ENCODE measurements at places on chromosomes 2 and 18.

DNA sequence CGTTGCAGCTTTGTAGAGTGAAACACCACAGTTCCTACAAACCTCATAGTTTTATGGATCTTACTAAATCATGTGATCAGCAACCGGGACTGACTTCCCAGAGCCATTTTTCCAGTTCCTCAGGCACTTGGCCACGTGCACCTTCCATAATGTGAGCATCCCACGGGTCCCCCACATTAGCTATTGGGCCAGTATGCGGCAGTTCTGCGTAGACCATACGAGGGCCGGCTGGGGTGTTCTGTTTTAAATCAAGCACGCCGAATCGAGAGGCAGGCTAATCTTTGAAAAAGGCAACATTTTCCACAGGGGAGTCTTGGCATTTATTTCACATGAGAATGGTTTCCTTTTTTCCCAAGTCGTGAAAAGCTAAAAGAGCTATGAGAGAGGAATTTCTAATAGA, 135.6 kb upstream of the CCDC195 start:
- DNase-seq = no peak

DNA sequence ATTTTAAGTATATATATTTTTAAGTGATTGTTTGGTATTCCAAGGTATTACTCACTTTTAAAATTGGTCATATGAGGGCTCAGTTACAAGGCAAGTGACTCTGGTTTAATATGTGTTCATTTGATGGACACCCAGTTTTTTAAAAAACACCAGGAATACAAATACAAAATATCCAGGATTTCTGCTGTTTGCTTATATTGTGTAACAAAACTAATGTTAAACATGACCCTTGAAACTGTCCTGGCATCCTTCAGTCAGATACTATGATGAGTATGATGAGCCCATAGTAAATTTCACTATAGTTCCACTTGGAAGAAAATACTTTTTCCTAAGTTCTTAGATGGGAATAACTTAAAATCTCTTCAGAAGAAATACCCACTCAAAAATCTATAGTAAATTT, 11.4 kb upstream of the ONECUT2 start:
- DNase-seq = no peak

DNA sequence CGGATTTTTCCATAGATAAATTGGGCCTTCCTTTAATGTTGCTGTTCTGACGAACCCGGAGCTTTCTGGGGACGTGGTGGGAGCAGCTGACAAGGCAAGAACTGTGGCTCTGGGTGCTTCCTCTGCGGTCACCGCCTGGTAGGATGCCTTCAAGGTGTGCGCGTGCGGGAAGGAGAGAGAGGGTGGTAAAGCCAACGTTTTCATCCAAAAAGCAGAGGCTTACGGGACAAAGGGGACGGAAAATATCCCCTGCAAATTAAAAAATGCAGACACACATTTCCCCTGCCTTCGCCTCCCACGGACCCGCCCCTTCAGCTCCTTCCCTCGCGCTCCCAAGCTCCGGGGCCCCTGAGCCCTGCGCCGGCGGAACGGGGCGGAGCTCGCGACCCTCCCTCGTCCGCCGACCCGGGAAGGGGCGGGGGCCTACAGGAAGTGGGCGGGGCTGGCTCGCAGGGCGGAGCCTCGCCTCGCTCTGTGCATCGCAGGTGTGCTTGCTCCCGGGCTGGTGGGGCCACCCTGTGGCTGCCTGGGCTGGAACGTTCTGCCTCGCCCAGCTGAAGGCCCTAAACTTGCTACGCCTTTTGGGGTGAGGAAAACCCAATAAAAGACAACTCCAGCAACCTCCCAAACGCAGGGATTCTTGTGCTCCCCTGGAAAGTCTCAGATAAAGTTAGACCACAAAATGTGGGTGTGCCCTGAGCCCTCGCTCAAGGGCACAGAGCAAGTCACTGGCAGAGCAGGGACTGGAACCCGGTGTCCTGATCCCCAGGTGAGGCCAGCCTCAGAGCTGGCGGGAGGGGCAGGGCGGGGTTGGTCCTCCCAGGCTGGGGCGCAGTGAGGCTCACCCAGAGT, 25.4 kb upstream of the SLC66A3 start:
- DNase-seq = no peak

- no peak for DNase-seq
Measured at GRCh38 chr2:121089166-121089510, 195.9 kb downstream of the TFCP2L1 start.

DNA sequence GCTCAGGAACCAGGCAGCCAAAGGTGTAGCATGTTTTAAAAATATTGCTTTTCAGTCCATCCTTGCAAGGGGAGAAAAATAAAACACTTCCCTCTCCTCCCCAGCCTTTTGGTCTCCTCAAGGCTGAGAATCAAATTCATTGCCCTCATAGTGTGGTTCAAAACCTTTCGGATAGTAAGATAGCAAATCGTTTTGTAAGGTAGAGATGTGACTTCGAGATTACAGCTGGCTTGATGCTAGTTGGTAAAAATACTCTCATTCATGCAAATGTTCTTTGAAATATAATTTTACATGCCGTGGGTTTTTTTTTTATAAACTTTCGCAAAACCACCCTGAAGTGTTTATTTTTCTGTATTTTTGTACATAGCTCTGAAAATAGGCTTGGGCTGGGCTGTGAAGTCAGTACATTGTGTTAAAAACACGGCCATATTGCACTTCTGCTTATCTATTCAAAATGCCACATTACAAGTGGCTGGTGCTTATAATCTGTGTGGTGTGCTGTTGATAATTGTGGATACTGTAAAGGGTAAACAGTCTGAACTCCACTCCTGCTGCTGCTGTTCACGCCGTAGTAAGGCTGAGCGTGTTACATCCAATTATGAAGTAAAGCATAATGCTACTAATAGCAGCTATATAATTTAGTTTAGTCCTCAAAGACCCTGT, 172.0 kb upstream of the SIX3 start:
- no peak for DNase-seq

- no peak for DNase-seq
Measured at GRCh38 chr2:13504808-13505207, 788.1 kb downstream of the TRIB2 start.

- DNase-seq = no peak
Measured at GRCh38 chr2:124978597-124978996, 953.5 kb downstream of the CNTNAP5 start.

GRCh38 chr18:11488175-11488574, 121.2 kb upstream of the SLC35G4 start:
- no peak for DNase-seq

GRCh38 chr2:127596311-127597045, 49.5 kb upstream of the GPR17 start:
- no peak for DNase-seq

DNA sequence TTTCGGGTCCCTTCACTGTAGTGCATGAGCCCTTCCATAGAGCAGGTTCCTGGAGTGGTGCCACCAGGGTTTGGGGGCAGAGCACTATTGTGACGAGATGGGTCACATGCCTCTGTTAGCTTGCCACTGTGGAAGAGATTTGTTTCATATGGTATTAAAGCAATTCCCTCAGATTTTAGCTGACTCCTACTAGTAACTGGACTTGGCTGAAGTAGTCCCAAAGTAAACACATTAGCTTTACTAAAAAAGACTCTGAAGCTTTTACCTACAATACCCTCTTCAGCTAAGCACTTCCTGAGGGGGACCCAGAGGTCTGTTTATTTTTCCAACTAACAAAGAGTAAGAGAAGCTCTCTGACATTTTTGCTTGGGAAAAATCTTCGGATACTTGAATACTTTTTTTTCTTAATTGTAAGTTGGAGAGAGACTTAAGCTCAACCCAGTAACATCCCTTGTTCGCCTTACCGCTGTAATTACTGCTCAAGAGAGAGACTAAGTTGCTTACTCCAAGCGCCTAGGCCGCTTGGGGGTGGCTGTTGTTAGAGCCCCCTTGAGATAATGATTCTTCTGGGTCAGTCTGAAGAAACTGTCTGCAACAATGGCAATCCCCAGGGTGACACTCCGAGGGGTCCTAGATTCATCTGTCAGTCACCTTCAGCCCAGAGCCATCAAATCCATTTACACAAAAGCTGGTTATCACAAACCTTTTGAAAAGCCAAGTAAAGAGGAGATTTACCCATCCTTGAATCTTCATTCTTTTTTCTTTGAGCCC, 177.4 kb downstream of the FIGN start:
- DNase-seq = no peak

DNA sequence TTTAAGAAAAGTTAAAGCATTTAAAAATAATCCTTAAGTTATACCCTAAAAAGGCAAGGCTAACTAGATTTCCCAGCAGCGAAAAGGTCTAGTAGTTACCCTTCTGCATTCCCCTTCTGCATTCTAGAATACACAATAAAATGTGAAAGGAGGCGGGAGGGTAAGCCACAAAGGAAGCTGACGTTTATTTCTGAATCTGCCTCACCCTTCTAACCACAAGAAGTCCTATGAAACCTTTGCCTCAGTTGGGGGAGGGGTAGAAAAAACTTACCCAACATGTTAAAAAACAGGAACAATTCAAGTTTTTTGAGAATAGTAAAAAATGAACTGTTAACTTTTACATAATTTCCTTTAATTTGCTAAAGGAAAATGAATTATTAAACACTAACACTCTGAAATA, 11.3 kb downstream of the STK17B start:
- peak; percentile 97 for DNase-seq

DNA sequence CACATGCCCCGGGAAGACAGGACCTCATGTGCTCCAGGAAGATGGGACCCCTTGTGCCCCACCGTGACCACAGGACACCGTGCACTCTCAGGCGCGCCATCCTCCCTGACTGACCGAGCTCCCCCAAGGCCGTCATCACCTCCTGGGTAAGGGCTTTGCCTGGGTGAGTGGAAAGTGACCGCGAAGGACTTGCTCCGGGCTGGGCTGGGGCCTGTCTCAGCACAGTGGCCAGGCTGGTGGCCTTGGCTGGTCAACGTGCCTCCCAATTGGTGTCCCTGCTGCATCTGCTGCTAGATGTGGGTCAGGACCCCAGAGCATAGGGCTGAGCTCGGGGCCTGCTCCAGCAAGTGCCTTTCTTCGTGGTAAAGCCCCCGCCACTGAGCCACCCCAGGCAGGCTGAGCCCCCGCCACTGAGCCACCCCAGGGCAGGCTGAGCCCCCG, 69.7 kb upstream of the CTDP1 start:
- no peak for DNase-seq

- DNase-seq = peak; percentile 86
Measured at GRCh38 chr18:63444580-63444979, 22.3 kb upstream of the VPS4B start.

- DNase-seq = no peak
Measured at GRCh38 chr18:24600076-24600654, 139.7 kb downstream of the HRH4 start.

DNA sequence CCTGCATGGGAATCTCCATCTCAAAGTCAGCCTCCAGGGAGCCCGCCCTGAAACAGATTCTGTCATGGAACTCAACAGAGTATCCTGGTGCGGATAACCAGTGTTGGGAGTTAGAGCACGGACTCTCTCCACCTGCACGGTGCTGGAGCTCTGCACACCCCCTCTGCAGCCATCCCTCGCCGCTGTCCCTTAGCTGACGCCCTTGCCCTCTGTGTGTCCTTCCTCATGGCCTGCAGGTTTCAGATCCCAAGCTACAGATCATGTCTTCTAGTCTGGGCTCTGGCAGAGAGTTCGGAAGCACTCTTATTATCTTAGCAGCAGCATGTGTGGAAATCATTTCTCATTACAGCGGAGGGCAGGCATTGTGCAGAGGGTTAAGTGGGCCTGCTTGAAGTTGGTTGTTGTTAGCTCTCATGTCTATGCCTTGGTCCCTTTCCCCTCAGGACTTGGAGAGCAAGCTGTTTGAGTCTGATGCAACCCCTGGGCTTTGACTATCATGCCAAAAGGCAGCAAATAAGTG, 26.0 kb downstream of the TMEM127 start:
- no peak for DNase-seq

DNA sequence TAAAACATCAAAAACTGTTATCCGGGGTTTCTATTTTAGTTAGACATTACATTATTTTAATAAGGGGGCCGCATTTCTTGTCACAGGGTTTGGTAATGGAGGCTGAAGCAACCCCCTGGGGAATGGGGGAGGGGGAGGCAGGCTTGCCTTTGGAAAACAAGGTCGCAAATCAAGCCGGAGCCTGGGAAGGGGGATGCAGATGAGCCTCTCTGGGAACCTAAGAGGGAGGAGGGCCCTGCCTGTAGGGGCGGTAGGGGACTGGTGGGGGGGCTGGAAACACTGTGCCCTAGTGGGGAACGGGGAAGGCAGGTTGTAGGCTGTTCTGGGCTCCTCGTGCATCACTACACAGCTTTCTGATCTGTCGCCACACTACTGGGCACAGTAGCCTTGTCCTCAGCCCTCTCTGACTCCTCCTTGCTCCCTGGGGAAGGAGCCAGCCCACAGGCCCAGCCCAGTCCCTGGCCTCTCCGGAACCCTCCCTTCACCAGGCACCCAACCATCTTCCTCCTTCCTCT, 170.2 kb upstream of the SMAD2 start:
- DNase-seq = no peak

DNA sequence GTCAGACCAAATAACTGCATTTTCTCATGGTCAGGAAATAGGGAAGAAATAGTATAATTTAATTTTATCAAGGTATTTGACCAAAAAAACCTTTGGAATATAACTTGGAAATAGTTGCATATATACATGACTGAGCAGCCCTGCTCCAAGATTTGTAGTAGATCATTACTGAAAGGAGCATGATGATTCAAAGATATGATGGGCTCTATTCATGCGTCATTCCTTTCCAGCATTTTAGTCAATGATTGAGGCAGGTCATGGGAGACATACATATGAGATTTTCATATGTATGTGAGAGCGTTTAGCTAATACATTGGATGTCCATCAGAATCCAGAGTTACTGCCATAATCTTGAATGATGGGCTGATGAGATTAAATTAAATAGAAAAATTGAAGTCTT, 74.5 kb downstream of the CAB39 start:
- no peak for DNase-seq

DNA sequence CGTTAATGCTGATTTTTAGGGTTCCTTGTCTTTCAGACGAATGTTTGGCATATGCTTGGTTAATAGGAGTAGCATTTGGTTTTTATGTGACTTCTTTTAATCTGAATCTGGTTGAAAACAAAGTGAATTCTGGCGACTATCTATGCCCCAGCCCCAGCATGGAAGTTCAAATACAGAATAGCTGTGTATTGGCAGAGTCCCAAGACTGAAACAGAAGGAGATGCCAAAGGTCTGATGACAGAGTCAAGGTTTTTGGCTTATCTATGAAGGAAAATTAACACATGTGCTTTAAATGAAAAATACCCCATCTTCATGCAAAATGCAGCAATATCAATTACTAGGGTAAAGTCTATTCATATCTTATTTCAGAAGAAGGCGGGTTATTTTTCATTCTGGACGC, 734.8 kb upstream of the NXPH2 start:
- no peak for DNase-seq
